G401 (cell line): ENCODE measurements at places on chromosomes 1 and 21. TPM values are rescaled to one million over a fixed set of nuclear protein-coding genes. Genes with fewer than 3 reads are reported as not detected.

OBSCN gene
- total RNA-seq, result 7.3 and 7.7 TPM in 2 replicates

NTRK1 gene
- total RNA-seq, result 0.81 and 1.2 TPM in 2 replicates

JAK1 gene
- total RNA-seq, result 30.5 and 67.8 TPM in 2 replicates

GPR89A gene
- total RNA-seq, result 30.5 and 46.6 TPM in 2 replicates

FLG2 gene
- not detected in 2 replicates for total RNA-seq
